Tibial nerve (tissue), 4 donors: ENCODE measurements at places on chromosomes 13 and 19.
A peak's percentile ranks its signal among the peaks of the same experiment; 100 is the strongest.

DNA sequence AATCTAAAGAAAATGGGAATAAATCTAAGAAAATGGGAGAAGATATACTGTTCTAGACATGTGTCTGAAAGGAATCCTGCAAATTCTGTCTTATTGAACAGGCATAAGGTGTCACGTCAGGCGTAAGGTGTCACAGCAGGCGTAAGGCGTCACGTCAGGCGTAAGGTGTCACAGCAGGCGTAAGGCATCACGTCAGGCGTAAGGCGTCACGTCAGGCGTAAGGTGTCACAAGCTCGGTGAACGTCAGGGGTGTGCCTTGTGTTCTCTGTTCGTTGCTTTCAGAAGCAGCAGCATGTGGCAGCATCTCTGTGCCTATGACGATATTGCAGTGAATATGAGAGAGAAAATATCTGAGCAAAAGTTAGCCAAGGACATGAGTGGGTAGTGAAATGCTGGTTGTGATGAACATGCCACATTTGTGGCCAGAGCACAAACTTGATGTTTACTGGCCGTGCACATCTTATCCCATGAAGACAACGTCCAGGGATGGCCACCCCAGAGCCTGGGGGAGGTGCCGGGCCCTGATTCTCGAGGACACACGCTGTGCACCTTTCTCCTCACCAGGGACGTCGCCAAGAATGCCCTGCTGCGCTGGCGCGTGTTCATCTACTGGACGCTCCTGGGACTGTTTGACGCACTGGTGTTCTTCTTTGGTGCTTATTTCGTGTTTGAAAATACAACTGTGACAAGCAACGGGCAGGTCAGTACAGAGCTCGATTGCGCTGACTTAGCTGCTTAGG lies 107.0 kb upstream of the MCF2L start:
- no peak for DNase-seq

GRCh38 chr13:113865427-113865826 lies 1.6 kb upstream of the GAS6 start:
- no peak for DNase-seq

GRCh38 chr19:55986487-55986886 lies at the start of gene NLRP5:
NLRP5 (plus strand) TSS chr19:55986775.
- DNase-seq: no peak

- no peak for DNase-seq
Observed at GRCh38 chr13:114129649-114130062, 2.8 kb downstream of the RASA3 start.

DNA sequence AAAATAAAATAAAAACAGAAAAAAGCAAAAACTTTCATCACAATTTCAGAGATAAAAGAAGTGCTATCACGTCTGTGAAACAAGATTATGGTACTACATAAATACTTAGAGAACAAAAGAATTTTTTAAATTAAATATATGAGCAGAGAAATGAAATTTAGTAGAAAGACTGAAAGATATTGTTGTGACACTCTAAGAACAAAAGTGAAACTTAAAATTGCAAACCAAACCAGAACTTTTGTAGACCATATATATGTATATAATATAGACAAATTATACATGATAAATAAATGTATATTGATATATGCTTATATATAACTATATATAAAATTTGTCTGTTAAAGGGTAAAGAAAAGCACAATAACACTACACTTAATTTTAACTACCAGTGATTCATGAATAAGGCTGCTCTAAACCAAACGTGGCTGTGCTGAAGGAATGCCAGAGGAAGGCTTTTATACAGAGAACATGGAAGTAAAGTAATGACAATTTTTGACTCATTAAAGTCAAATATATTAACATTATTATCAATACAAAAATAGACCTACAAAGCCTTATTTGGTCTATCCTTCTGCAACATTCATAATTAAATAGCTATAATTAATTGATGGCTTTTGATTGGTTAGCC lies 1516.7 kb upstream of the PCDH20 start:
- DNase-seq: no peak

- peak; percentile 91 for DNase-seq
Observed at GRCh38 chr19:19490214-19490968, 25.0 kb downstream of the TSSK6 start.

DNA sequence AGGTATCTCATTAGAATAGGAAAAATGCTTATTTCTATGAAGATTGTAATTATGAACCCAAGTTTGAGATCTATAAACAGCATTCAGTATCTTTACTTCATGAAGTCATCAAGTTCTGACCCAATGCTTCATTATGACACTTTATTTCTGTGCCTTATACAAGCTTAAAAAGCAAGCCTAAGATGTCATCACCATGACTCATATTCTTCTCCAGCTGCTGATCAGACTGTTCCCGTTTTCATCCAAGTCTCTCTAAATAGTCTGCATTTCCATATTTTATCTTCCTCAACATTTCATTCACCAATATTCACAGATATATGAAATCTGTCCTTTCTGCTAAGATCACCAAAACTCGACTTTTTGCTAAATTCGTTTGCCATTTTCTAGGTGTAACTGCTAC lies 1247.2 kb upstream of the PRR20A start:
- no peak for DNase-seq

- no peak for DNase-seq
Observed at GRCh38 chr13:39185326-39185725, 147.1 kb downstream of the NHLRC3 start.

GRCh38 chr19:40567750-40568494 lies 8.8 kb upstream of the SHKBP1 start:
- no peak for DNase-seq

GRCh38 chr13:58950911-58951310 lies 1212.8 kb downstream of the DIAPH3 start:
- no peak for DNase-seq
